Stimulated activated CD4-positive, alpha-beta T cell treated with anti-CD3 and anti-CD28 coated beads, Interleukin-12 subunit alpha, Interleukin-12 subunit beta, amount 100 ng/mL, for 4 hours (primary cell): ENCODE measurements at places on chromosomes 2 and 18.

DNA sequence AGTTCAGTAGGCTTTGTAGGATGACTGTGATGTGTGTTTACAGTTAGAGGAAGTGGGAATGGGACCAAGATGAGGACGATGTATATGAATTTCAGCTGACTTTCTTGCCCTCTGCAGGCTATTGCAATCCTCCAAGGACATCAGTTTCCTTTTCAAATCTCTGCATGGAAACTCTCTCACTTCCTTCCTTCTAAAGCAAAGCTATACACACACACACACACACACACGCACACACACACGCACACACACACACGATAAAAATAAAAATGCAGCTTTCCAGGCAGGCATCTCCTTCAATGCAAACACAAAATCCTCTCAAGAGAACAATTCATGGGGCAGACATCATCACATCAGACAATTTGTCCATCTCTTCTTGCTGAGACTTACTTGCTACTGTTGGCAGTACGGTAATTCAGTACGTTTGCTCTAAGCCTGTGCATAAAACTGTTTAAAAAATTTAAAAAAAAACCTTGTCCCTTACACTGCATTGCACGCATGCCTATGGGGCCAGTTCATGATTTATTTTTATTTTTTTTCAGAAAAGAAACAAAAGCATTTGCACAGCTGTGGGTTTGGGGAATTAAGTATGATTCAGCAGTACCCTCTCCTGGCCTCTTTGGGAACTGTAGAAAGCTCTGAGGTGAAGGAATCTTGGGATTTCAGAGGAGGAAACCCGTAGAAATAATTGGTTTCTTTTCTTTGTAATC is 27.1 kb upstream of the ICOS start:
- DNase-seq: no peak

DNA sequence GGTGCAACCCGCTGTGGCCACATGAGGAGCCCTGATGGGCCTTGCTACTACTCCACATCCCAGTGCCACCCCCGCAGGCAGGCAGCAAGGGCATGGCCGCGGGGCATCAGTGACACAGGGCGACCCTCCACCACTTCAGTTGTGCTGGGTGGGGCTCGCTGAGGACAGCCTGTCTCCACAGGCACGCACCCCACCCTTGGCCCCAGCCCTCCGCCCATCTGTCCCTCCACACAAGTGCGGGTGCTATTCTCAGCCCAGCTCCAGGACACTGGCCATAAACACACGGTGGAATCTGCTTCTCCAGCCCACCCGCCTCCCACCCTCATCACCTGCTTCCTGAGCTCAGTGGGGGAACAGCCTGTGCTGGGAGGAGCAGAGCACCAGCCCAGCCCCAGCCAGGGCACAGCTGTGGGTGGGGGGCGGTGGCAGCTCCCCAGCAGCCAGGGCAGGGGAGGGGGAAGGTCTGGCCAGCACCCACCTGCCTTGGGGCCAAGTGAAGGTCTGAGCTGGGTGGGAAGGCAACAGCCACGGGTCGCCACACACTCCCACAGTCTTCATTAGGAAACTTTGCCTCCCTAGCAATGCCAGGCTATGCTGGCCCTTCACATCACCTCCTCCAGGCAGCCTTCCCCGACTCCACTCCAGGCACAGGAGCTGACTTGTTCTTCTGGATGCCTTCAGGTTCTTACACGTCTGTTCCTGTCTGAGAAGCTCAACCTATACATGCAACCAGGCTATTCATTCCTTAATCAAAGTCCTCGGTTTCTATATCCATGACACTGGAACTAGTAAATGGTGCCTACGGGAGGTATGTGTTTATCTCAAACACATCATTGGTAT is 16.5 kb downstream of the BIN1 start:
- DNase-seq: no peak

DNA sequence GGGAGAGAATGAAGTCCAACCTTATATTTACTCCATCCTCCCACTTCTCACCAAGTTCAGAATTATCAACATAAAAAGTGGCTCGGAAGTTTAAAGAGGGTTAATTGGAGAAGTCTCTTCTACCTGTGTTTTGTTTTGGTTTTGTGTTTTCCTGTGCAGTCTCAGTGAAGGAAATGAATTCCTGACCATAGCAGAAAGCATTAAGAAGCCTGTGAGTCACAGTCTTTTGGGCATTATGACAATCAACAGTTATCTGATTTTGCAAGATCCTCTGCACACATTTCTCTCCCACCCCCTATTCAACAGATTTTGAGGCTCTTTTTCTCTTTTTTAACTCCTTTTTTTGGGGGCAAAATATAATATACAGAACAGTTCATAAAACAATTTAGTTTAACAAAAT is 8.6 kb upstream of the RPL37A start:
- DNase-seq: no peak

DNA sequence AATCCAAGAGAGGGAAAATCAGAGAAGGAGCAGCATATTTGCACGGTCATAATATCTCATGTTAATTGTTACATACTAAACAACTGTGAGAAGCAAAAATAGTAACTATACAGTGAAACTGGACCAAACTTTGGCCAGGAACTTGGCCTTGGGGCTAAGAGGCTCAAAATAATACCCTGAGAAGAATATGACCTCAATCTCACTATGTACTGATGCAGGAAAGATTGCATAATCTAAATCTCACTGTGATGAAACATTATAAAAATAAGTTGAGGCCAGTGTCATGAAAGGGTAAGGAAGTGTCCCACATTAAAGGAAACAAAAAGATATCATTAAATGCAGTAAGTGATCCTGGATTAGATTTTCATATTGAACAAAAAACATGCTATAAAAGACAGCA is 36.5 kb downstream of the ZRANB3 start:
- DNase-seq: no peak

DNA sequence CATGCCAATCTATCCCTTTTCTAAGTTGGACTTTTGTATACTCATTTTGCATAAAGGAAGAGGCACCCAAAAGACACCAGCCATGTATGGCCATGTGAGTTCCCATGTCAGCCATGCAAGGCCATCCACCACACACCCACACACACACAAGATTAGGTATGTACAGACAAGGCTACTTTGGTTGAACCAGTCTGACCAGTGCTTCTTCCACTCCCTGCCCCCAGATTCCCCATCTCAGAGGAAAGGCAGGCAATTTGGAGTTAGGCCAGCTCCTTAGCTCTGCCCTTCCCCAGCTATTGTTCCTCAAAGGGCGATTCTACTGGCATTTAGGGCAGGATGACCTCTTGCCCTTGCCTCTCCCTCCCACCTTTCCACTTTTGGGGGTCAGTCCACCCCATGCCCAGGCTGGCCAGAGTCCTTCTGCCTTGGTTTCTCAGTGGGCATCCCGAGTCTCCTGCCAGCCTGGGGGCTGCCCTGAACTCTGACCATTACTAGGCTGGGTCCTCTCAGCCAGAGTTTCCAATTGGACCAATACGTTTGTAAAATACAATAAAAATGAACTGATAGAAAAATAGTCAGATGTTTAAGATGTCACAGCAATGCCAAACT is 101.1 kb downstream of the ZBTB7C start:
- no peak for DNase-seq

DNA sequence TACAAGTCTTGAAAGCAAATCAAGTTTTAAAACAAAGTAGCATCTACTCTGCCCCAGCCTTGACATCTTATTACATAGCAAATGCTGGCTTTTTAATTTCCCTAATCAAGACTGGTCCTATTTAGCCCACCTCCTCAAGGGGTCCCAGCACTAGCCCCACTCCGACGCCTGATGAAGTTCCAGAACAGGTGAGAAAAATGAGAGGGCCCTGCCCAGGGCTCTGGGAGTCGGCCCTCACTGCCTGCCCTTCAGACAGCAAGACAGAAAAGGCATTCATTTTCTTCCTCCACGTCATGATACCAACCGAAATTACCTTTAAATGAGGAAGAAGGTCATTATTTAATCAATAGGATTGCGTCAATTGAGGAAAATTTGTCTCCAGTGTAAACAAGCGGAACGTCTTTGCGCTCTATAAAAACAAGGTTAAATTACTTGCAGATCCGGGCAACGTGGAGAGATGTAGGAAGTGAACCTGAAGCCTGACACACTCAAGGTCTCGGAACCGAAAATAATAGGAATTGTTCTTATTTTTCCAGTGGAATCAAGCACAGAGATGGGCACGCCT is 170.6 kb upstream of the PKDCC start:
- DNase-seq: no peak

GRCh38 chr18:59729781-59730180 is 32.6 kb upstream of the CCBE1 start:
- DNase-seq: no peak

DNA sequence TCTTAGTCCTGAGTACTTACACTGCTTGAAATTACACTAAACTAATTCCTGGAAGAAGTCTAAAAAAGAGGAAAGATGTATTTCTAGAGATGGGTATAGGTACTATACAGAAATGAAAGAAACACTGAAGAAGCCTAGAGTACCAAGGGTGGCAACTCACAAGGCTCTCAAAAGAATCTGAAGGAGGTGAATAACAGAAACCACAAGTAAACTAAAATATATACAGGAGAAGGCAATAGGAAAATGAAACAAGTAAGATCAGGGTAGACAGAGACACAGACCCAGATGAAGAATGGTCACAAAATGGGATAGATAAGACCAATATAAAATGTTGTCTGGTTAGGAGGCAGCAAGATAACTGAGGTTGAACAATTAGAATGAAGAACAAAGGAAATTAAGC is 59.9 kb downstream of the USP37 start:
- DNase-seq: no peak

GRCh38 chr2:230097424-230097823 is 28.7 kb upstream of the SLC16A14 start:
- DNase-seq: no peak

DNA sequence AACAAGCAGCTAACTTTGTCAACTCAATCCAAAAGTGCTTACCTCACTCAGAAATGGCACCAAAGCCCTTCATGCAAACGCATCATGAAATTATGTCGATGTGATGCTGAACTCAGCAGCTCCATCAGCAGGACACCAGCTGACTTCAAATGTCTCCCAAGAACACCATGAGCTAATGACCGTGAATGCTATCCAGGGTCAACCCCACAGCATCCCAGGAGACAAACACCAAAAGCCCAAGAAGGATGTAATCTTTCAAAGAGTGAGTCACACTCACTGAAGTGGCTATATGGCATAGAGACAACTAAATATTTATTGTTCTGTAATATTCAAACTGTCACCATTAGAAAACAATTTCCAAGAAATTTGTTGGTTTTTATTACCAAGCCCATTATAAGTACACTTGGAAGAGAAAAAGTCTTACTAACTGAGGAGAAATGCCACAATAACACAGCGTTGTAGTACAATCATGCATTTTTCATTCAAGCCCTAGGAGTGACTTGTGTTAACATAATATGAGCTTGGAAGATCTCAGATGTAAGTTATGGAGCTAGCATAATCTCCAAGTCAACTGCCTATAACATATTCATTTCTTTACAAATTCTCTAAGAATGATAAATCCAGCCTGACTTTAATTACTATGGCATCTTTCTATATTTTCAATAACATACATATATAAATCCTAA is 165.0 kb upstream of the CCDC68 start:
- DNase-seq: no peak

DNA sequence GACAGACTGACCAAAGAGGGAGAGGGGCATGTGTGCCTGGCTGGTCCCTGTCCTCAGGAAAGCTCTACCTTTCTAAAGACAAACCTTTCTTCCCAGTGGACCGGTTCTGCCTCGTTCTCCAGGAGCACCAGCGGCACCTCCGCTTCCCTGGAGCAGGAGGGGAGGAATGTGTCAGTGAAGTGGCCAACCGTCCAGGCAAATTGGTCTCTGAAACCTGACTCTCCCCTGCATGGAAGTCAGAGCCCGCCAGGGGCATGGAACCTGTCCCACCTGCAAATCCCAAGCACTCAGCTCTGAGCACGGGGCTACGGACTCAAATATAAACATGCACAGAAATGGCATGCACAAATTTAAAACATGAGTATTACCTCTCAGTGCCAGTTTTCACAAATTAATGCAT is 62.9 kb downstream of the COL6A3 start:
- no peak for DNase-seq

- DNase-seq: no peak
Measured at GRCh38 chr18:67589325-67589724, 72.8 kb upstream of the DSEL start.

GRCh38 chr2:223591596-223591995 is 10.6 kb downstream of the SCG2 start:
- DNase-seq: no peak

GRCh38 chr2:178069551-178069950 is 3.0 kb downstream of the PDE11A start:
- DNase-seq: no peak

GRCh38 chr2:33531549-33532059 is 55.2 kb downstream of the RASGRP3 start:
- no peak for DNase-seq

DNA sequence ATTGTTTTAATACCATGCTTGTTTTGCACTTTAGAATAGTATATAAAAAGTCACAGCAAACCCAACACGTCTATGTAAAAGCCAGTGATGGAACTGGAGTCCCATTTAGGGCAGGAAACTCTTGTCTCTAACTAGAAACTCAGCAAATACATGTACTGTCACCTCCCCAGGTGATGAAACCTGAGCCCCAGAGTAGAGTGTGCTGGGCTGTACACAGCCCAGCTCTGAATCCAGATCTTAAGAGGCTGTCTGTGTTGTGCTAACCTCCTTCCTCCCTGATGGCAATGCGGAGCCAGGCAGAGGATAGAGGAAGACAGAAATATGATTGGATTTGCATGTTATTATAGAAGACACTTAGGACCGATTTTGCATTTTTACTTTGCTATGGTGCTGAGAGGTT is 317.5 kb upstream of the TRIB2 start:
- no peak for DNase-seq

- DNase-seq: no peak
Measured at GRCh38 chr2:12950957-12951656, 234.4 kb downstream of the TRIB2 start.

GRCh38 chr2:203787979-203788378 is 79.6 kb upstream of the CTLA4 start:
- no peak for DNase-seq
